ENCODE measurements at places on chromosomes 2 and 18.
A peak's percentile ranks its signal among the peaks of the same experiment; 100 is the strongest.

DNA sequence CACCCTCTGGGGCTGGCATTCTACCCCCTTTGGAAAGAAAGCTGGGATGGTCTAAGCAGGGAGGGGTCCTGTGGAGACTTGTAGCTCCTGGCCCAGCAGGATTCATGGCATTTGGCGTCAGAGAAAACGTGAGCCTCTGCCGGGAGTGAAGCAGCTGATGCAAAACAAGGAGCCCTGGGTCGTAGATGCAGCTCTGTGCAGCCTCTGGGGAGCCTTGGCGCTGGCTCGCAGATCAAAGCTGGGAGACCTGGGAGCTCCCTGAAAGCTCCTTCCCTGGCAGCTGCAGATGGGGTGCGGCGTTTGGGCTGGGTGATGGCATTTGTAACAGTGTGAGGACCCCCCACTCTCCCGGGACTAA, 148.3 kb downstream of the KLHL29 start:
- DNase-seq = no peak

GRCh38 chr2:190563109-190563508, 28.6 kb upstream of the NEMP2 start:
- DNase-seq = peak; percentile 39

DNA sequence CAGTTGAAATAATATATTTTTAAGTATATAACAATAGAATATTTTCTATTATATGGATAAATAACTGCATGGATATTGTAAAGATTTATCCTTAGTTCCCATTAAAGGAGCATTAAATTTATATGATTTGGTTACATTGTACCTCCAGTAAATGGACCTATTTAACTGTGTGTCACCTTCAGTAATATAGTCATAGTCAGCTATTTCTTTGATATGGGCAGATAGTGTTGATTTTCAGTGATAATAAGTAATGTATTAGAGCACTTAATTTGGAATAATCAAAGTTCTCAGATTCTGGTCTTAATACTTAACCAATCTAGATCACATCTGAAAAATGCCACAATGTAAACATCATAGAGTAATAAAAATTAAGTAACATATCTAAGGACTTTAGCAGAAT, 1527.3 kb upstream of the NXPH2 start:
- DNase-seq = no peak

DNA sequence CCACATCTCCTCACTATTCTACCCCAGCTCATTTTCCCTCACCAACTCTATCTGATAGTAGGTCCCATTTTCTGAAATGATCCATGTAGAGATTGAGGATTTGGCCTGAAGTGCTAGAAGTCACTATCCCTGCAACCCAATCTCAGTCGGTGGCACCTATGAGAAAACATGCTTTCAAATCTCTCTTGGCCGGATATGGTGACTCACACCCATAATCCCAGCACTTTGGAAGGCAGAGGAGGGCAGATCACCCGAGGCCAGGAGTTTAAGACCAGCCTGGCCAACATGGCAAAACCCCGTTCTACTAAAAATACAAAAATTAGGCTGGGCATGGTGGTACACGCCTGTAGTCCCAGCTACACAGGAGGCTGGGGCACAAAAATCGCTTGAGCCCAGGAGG, 19.1 kb upstream of the MARCHF4 start:
- DNase-seq = no peak

DNA sequence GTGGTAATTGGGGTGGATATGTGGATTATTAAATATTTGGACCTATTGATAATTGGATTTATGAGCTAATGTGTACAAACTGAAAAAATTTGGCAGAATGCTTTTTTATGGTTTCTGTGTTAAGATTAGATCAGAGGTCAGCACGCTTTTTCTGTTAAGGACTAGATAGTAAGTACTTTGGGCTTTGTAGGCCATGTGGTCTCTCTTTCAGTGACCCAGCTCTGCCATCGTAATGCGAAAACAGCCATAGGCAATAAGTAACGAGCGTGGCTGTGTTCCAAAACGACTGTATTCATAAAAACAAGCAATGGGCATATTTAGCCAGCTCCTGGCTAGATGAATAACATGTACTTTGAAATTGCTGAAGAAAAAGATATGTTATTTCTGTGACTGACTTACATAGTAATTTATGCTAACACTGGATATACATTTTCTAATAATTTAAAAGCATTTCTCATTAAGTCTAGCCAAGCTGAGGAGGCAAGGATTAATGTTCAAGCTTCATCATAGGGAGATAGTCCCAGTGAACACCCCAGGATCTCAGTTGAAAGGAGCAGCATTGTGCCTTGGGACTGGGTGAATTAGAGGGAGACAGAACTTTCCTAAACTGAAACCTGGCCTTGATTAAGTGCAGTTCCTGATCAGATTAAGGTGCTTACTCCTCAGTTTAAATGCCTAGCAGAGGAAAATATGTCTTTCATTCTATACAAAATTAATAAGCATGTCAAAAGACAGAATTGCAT, 20.0 kb downstream of the CCDC138 start:
- no peak for DNase-seq

- no peak for DNase-seq
These were observed 25.6 kb upstream of the CXXC1 start for GRCh38 chr18:50313031-50313607.

DNA sequence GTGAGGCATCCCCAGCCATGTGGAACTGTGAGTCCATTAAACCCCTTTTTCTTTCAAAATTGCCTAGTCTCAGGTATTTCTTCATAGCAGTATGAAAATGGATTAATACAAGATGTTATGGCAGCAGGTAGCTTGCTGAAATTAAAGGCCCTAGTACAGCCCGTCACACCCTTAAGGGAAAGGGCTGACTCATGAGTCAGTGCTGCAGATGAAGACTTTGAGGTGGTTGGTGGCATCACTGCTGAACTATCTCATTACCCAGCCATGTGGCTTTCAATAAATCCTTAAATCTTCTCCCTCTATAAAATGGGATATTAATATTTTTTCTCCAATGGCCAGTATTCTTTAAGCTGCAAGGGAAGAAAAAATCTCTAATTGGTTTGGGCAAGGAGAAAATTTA, 226.1 kb upstream of the CCDC68 start:
- DNase-seq = no peak

- no peak for DNase-seq
These were observed 164.5 kb downstream of the PMAIP1 start for GRCh38 chr18:60064271-60064670.

GRCh38 chr2:173596244-173596643, 241.6 kb downstream of the CDCA7 start:
- DNase-seq = no peak

GRCh38 chr2:159124441-159124911, 156.0 kb downstream of the TANC1 start:
- DNase-seq = no peak

GRCh38 chr2:195898505-195899191, 170.0 kb downstream of the DNAH7 start:
- no peak for DNase-seq

GRCh38 chr2:30048636-30049175, 98.1 kb upstream of the YPEL5 start:
- no peak for DNase-seq

GRCh38 chr18:43389163-43389562, 111.9 kb upstream of the SYT4 start:
- no peak for DNase-seq

DNA sequence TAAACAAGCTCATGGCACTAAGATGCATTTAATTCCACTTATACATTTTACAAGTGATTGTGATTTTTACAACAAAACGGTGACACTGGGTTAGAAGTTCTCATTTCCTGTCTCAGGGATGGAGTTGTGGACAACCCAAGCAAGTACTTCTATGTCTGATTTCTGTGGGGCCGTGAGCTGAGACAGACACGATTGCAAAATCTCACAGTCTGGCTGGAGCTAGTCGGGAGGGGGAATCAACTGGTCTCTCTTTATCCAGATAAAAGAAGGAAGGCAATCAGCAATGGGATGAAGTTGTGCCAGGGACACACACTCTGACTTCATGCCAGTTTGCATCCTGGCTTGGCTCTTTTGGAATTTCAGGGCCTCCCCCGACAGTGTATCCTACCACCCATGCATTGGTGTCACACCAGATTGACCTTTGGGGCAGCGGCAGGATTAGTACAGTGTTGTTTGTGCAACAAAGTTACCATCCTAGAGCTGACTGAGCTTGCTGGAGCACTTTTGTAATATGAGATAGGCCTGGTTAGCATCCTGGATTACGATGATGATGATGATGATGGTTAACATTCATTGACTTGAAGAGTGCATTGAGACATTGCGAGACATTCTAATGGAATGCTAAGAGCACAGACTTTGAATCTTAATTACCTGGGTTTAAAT, 98.8 kb downstream of the CTAGE1 start:
- no peak for DNase-seq

- DNase-seq = no peak
These were observed 204.5 kb downstream of the ZFP36L2 start for GRCh38 chr2:43021791-43022509.

GRCh38 chr18:59834267-59834666, 65.5 kb upstream of the PMAIP1 start:
- no peak for DNase-seq

GRCh38 chr2:102634831-102635241, 15.5 kb downstream of the SLC9A2 start:
- DNase-seq = no peak

- DNase-seq = no peak
These were observed 11.1 kb upstream of the DNPEP start for GRCh38 chr2:219398721-219399363.

DNA sequence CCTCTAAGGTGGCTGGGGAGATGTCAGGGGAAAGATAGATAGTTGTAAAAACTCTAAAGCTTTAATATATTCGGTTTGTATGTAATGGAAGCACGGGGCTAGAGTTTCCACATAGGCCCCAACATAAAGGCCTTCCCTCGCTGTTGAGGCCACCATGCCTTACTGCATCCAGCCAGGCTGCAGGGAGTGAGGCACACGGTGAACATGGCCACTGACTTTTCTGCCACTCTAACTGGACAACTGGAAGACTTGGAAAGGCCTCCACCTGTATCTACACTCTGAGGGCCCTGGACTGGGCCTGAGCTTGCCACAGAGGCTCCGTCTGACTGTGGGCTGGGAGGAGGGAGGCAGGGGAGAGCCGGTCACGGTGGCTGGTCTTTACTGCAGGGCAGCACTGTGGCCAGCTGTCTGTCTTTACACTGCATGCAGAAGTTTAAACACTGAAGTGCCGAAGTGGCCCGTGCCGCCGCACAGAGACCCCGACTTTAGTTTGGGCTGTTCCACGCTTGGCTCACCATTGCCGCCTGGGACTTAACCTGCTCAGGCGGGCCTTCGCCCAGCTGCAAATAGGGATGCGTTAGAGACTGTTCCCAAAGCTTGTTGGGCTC, 66.7 kb downstream of the EMILIN2 start:
- DNase-seq = no peak

DNA sequence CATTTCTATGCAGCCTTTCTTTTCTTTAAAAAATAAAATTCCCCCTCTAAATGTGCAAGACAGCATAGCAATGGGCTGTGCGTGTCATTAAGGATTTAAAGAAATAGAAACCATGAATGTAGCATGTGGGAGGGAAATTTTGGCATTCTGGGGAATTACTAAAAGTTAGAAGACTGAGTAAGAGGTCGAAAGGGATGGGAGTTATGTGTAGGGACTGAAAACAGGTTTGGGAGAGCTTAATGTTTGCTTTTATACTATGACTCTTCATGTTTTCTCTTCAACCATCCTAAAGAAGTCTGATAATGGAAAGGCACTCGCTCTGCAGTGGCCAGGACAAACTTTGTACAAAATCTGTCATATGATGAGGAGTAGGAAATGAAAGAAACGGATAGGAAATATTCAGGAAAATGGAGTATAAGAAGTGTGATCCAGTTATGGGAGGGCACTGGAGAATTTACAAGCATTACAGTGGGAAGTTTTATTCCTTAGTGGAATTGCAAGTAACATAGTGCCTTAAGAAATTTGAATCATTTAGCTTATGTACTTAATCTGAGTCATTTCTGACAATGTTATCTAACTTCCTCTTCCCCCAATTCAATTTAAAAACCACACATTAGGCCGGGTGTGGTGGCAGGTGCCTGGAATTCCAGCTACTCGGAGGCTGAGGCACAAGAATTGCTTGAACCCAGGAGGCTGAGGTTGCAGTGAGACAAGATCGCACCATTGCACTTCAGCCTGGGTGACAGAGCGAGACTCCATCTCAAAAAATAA, 20.6 kb downstream of the TMEM87B start:
- DNase-seq = no peak

DNA sequence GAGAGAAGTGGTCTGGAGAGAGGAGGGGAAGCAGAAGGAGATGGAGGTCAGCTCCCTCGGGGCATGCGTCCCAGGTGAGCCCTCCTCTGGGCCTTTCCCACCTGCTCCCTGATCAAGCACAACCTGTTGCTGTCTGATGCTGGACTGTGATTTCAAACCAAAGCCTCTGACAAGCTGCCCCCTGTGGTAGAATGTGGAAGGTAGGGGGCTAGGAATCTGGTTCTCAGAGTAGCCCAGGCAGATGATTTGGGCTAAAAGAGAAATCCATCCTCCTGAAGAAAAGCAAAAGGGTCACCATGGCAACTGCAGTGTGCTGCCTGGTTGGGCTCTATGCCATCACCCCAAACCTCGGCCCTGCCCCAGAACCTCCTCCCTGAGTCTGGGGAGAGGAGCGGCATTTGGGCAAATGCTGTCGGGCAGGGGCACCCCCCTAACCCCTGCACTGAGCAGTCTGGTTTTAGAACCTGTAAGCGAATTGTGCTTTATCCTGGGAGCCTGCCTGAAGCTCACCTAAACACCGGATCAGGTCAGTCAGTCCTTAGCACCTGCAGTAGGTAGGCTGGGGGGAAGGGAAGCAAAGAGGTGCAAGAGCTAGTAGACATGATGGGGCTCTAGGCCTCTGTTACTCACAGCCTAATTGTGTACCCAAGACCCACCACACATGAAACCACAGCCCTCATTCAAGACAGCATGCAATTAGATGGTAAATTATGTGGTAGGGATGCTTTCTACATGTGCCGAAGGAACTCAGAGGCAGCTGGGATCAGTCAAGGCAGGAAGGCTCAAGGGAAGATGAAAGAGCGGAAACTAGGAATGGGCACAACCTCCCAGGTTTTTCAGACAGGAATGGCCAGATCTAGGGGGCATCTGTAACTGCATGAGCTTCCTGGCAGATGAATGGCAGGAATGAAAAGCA, 83.5 kb downstream of the DNMT3A start:
- no peak for DNase-seq

GRCh38 chr2:69715964-69716363, 26.0 kb upstream of the ANXA4 start:
- DNase-seq = no peak

All from activated T-cell treated with anti-CD3 and anti-CD28 coated beads, Interleukin-2, amount 50 U/mL, for 48 hours (primary cell).